ENCODE measurements at places on chromosomes 16 and 17.
A peak's percentile ranks its signal among the peaks of the same experiment; 100 is the strongest.

- peak; percentile 85 for ATAC-seq
These were observed 77.0 kb downstream of the MYH13 start for GRCh38 chr17:10295728-10296343.

- no peak for ATAC-seq
These were observed 1.9 kb upstream of the TUBB3 start for GRCh38 chr16:89921131-89921701.

- ATAC-seq: peak; percentile 71
These were observed 66.7 kb upstream of the DHX40 start for GRCh38 chr17:59498530-59499307.

DNA sequence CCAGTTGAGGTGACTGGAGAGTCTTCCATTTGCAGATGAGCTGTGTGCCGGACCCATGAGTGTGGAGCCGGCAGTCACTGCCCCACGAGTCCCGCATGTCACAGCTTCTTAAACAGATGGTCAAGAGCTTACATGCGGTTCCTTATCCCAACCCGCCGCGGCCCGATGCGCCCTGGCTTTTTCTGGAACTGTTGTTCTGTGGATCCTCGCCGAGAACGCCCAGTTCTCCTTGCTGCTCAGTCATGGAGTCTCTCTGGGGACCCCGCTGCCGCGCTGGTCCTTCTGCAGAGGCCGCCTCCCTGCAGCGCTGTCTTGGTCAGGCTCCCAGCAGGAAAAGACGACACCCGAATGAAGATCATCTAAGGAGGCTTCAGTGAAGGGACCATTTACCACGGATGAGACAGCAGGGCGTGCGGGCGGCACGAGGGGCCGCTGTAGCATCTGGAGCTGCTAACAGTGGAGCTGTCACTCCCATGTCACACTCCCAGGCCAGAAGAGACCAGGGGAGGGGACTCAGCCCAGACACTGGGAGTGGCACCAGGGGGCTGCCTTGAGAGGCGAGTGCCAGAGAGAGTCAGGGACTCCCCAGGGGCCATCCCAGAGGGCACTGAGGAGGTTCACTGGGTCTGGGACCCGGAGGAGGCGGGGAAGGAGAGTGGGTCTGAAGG, 10.8 kb upstream of the LGALS3BP start:
- no peak for ATAC-seq

- ATAC-seq: peak; percentile 85
These were observed 118.4 kb upstream of the HSBP1 start for GRCh38 chr16:83689385-83689831.

- peak; percentile 89 for ATAC-seq
These were observed 30.6 kb upstream of the ETV4 start for GRCh38 chr17:43576563-43577229.

GRCh38 chr17:82320956-82321927, 3.8 kb upstream of the CD7 start:
- peak; percentile 79 for ATAC-seq

Data from SK-N-SH treated with all-trans-retinoic acid at 6 μM for 48 hours (cell line).